Activated CD4-positive, alpha-beta T cell treated with anti-CD3 and anti-CD28 coated beads for 24 hours (primary cell): ENCODE measurements at places on chromosomes 4 and X.

DNA sequence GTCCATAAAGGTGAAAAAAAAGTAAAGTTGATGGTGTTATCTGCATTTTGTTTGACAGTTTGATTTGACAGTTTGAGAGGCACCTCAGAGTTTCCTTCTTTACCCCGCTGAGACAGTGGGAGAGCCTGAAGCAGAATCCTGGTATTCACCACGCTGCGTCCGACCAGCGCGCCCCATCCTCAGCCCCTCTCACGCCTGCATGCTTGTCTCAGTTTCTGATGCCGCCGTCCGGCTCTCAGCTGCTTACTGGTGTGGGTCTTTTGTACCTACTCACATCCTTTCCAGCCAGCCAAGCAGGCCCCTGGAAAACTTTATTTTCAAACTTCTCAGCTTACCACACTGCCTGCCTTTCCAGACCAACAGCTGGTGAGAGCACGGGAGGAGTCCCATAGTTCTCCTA lies 175.2 kb downstream of the DCLK2 start:
- DNase-seq: no peak

DNA sequence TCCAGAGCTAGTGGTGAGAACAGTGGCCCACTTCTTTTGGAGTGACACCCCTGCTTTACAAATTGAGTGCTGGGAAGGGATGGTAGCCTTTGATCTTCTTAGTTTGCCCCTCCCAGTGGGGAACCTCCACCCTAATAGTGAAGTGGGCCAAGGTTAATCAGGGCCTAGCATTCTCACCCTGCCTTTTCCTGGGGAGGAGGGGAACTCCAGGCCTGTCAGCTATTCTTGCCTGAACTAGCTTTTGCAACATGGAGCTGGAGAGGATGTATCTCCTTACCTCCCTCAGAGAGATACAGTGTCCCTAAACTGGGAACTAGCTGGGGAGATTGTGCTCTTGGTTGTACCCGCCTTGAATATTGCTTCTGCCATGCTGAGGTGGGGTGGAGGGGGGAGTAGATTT lies 20.6 kb downstream of the PHKA1 start:
- DNase-seq: no peak

- DNase-seq: no peak
Observed at GRCh38 chrX:38277136-38277535, 50.2 kb downstream of the RPGR start.

DNA sequence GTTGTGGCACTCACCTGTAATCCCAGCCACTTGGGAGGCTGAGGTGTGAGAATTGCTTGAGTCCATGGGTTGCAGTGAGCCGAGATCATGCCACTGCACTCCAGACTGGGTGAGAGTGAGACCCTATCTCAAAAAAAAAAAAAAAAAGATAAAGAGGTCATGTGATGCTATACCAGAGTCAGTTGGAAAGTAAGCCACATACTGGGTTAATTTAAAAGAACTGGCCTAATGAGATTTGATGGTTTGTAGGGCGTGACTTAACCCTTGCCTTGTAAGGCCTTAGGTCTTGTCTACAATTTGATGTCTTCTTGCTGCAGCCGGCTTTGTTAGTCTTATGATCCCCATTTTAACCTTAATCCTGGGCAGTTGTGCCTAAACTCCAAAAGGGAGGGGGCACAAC lies 5.2 kb downstream of the MGST2 start:
- no peak for DNase-seq

GRCh38 chr4:112141366-112142138 lies 3.7 kb upstream of the FAM241A start:
- DNase-seq: no peak

- DNase-seq: no peak
Observed at GRCh38 chr4:176319151-176319703, 539 bp upstream of the SPCS3 start.

DNA sequence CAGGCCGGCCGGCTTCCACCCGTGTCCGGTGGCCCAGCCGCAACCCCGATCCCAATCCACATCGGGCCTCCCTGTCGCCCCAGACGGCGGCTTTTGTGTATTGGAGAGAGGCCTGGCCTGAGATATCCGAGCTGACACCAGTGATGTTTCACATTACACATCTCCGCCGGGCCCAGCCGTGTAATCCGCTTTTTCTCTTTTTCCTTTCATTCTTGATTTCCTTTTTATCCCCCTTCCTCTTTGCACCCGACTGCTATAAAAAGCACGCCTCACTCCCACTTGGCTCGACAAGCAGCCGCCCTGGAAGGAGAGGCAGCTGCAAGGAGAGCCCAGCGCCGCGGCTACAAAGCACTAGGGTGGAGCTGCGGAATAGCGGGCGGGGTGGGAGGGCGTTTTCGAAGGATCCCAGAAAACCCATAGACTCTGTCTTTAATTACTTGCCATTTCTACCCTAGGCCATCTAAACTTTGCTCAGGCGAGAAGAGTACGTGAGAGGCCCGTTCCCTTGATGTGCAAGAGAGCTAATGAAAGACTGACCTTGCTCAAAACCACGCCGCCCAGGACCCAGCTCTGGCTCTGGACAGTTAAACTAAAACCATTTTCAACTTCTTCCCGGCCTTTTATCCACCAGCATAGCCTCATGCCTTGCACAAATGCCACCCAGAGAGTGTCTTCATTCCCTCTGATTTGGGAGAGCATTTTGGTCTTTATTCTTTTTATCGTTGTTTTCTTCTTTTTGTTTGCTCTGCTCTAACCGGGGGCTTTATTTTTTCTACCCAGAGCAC lies 3.2 kb downstream of the PITX2 start:
- DNase-seq: no peak

GRCh38 chrX:75076429-75076828 lies 79.7 kb downstream of the ABCB7 start:
- DNase-seq: no peak

GRCh38 chr4:1317177-1318045 lies 27.7 kb downstream of the MAEA start:
- no peak for DNase-seq

DNA sequence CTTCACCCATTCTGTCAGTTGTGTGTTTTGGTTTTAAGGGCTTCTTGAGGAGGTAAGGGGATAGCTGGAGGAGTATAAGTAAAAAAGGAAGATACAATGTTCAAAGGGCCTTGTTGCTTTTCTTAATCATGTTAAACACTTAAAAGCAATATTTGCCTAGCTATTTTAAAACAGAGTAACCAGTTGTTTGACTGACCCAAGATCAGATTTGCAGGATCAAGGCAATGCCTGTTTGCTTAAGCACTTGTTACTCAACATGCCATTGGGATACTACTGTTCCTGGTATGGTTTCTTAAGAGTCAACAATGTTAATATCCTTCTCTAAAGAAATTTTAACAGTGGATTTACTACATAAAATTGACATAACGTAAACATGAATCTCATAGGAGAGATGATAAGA lies 2.6 kb downstream of the DCLK2 start:
- no peak for DNase-seq

GRCh38 chr4:1451106-1451751 lies 45.0 kb upstream of the NKX1-1 start:
- no peak for DNase-seq

- DNase-seq: no peak
Observed at GRCh38 chr4:57146444-57146843, 36.3 kb upstream of the IGFBP7 start.

DNA sequence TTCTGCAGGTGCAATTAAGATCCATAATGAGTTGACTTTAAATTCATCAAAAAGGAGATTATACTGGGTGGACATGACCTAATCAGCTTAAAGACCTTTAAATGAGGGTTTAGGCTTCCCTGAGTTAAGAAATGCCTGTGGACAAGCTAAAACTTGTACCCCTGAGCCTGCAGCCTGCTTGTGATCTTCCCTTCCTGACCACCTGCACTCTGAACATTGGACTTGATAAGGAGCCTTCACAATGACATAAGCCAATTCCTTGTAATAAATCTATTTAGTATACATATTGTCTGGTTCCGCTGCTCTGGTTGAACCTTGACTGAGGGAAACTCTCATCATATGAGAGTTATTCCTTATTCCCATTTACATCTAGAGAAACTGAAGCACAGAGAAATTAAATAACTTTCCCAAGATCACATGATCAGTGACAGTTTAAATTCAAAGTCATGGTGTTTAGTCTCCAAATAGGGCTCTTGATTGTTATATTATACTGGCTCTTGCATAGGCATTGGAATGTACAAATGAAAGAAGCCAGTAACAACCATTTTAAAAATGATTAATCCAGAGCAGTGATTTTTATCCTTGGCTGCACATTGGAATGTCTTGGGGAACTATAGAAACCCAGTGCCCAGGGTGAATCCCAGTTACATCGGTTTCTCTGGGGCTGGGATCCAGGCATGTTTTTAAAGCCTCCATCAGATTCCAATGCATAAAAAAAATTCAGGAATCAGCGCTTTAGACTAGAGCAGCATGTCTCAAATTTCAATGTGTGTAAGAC lies 136.1 kb downstream of the MSL3 start:
- no peak for DNase-seq

GRCh38 chrX:103446665-103447302 lies 70.4 kb downstream of the BEX3 start:
- DNase-seq: no peak
